ENCODE measurements at places on chromosomes 13 and 19.

DNA sequence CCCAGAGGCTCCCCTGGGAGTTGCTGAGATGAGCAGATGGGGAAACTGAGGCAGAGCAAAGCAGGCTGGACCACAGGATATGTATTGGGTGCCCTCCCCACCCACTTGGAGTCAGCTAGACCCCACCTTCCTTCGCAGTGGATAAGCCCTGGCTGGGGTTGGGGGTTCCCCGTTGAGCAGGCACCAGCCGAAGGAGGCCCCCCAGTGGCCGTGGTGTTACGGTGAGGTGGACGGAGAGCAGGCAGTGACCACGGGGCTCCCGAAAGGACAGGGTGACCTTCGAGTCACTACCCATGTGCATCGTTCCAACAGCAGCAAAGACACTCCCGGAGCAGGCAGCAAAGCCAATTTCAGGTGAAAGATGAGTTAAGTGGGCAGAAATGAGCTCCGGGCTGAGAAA is 62.4 kb upstream of the ADGRE5 start:
- no peak for DNase-seq

DNA sequence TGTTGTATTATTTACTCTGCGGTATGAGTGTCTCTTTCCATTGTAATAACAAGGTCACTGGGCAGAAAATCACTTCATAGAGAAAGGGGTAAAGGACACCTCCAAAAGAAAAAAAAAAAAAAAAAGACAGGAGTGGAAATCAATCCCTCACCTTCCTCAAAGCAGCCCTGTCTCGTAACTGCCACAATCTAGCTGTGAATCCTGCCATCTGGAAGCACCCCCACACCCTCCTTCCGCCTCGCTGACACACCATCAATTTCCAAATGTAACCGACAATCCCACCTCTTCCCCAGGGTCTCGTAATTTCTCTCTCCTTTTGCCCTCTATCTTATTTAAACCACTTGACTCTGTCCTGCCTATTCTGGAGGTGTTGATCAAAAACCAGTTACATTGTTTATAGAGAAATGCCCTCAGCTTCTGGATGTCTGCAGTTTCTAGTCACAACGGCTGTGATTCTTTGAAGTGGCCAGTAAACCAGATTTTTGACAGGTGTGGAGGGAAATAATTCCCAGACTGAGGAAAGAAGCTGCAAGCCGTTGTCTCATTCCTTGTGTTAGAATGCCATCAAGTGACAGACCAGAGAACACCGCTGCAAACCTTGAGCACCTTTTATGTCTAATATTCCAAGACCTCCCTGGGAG is 9.1 kb upstream of the POP4 start:
- no peak for DNase-seq

DNA sequence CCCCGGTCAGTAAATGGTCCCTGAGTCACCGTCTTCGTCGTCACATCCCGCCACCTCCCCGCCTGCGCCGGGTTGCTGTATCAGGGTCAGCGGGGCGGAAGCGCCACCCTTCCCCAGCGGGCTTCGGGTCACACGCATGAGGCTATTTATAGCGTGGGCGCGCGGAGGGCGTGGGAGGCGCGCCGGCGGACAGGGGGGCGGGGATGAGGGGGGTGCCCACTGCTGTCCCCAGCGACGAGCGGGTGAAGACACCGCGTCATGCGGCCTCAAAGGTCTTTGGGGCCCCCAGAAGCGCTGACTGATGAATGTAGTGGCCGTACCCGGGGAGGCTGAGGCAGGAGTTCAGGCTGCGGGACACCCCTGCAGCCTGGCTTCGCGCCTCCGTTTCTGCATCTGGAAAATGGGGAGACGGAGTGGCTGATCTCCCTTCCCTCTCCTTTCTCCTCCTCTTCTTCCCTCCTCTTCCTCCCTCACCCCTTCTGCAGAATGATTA is 7.9 kb downstream of the UNC13A start:
- DNase-seq = peak; percentile 63

- no peak for DNase-seq
These were observed 164.4 kb downstream of the USP12 start for GRCh38 chr13:27007166-27007565.

GRCh38 chr13:39815345-39816111 is 160.1 kb downstream of the COG6 start:
- no peak for DNase-seq

GRCh38 chr13:30803749-30804148 is 68.4 kb downstream of the ALOX5AP start:
- no peak for DNase-seq

DNA sequence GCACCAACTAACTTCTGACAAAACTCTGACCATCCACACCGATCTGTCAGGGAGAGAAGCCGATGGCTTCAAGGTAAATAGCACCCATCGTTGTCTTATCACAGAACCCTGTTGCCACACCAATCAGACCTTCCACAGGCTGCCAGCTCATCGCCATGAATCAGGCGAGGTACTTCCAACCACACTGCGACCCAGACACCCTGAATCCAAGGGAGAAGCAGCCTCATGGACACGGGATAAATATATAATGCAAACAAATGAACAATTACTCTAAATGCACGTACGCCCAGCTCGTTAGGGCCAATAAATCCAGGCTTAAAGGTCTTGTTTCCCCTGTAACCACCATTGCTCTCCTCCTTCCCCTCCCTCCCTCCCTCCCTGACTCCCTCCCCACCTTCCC is 20.8 kb downstream of the RANBP3 start:
- DNase-seq = no peak

GRCh38 chr19:49104229-49104864 is 9.8 kb upstream of the LIN7B start:
- no peak for DNase-seq

GRCh38 chr19:45643024-45643926 is 4.1 kb upstream of the EML2 start:
- peak; percentile 81 for DNase-seq

GRCh38 chr19:34128558-34129250 is 43.6 kb upstream of the LSM14A start:
- DNase-seq = no peak

- peak; percentile 21 for DNase-seq
These were observed 365 bp downstream of the PPP6R1 start for GRCh38 chr19:55258476-55258827.

- DNase-seq = no peak
These were observed 15.6 kb downstream of the KDM4B start for GRCh38 chr19:4984438-4984990.

- DNase-seq = no peak
These were observed 34.3 kb upstream of the MEDAG start for GRCh38 chr13:30871588-30872275.

DNA sequence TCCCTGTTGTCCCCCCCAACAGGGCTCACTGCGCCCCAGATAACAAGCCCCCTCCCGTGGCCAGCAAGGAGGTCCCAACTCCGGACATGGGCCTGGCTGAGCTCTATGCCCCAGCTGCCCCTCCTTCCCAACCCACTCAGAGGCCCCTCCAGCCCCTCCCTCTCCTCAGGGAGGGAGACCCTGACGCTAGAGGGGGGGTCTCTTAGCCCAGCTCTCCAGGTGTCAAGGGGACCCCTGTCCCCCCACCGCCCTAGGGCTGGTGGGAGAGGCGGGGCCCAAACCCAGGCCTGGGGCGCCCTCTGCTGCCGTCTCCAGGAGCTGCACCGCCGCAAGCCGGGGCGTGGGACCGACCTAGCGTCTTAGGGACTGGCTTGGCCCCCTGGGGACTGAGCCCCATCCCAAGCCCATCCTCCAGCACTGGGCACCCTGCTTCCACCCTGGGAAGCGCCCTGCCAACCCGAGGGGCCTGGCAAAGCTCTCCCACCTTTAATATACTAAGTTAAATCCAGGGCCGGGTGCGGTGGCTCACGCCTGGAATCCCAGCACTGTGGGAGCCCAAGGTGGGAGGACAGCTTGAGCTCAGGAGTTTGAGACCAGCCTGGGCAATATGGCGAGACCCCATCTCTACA is 1.4 kb downstream of the GRIN3B start:
- no peak for DNase-seq

- DNase-seq = no peak
These were observed 3.6 kb downstream of the ANO8 start for GRCh38 chr19:17331045-17331558.
